Caudate nucleus (tissue), 63 donors: ENCODE measurements at places on chromosomes 4 and X.

DNA sequence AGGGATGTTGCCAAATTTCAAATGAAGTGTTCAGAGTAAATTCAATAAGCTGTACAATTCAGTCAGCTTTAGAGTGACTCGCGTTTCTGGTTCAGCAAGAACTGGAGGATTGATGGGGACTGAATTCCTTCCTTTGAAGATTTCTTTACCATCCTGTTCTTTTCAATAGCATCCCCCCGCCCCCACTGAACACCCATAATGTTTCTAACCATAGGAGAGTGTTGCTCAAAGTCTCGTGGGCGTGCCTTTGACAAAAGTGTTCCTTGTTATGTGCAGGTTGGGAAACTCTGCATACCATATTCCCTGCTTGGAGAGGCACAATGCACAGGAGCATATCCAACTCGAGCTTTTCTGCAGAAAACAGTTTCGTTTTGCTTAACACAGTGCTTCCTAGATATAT, 323.5 kb upstream of the CASK start:
- DNase-seq, result peak; percentile 48

DNA sequence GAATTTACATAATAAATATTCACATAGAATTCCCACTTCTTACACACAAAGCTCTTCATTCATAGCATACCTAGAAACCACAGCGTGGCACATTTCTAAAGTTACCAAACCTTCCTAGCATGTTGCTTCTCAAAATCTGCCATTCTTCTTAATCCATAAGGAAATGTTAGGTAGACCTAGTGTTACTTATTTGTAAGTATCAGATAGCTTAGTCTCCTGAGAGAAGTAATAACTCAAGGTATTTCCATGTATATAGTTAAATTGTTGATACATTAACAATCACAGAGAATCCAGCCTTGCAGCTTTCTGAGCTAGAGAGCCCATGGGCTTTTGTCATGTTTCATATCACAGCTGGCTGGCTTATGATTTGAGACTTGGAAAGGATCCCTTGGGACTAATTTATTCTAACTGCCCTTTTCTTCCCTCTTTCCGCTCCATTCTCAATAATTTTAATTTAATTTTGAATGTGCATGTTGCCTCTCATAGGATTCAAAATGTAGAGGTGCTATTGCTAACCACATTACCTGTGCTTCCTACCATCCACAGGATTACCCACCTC, 17.6 kb downstream of the SH3RF1 start:
- no peak for DNase-seq

DNA sequence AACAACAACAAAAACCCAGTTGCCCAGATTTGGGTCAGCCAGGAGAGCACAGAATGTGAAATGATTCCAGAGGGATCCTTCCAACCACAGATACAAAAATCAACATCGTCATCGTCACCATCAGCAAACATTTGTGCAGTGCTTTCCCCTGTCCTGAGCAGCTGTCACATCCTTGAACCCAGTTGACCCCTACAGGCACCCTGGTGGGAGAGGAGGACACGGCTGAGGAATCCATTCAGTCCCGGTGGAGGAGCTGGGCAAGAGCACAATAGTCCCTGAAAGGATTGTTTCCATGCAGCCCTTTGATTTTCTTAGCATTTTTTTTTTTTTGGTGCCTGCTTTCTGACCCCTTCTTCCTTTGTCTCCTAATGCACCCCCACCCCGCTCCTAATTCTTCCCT, 37.1 kb upstream of the STX18 start:
- DNase-seq, result no peak

DNA sequence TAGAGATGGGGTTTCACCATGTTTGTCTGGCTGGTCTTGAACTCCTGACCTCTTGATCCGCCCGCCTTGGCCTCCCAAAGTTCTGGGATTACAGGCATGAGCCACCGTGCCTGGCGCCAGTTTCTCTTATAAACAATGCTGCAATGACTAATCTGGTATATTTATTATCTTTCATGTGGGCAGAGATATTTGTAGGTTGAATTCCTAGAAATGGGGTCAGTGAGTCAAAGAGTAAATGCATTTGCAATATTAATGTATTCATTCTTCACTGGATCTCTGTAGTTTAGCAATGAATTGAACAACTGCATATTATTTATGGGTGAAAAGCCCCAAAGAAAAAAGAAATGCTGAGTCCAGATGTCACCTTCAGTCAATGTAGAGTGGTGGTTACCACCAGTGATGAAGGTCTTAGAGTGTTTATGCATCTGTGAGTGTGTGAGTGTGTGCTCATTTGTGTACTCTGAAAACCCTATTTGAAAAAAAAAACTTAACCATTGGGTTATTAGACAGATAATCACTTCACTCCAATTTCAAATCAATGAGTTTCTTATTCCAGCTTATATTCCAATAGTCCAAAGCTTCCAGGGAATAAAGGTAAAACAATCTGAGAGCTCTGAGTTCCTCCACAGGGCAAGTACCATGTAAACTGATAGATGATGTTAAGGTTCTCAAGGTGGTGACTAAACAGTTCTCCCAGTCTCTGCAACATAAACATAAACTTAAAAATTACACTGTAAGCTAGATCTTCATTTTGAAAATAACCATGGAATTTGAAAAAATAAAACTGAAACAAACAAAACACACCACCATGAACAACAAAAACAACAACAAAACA, 22.6 kb upstream of the CD38 start:
- no peak for DNase-seq

DNA sequence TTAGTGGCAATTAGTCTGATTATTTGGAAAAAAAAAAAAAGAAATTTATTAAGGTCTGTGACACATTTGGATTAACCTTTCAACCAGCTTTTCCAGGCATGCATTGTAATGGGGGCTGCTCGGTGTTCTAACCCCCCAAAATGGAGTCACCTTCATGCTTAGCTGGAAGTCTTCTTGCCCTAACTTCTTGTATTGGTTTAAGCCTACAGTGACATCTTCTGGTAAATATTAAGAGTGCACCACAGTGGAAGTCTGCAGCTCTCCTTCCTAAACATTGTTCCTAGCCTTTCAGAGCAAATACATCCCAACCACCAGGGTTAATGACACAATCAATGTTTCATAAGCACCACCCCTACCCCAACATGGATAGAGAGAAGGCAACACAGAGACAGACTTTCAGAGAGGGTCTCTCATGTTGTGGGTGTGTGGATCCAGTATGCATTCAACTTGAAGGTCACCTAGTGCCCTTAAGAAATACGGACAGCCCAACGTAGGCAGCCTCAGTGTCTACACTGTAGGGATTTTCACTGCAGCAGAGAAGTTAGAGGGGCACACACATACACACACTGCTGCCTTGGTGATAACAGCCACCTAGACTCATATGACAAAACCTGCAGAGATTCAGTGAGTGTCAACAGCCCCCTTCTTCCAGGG, 142.9 kb upstream of the MBNL3 start:
- DNase-seq, result no peak

- no peak for DNase-seq
These were observed 12.8 kb downstream of the IRAK1 start for GRCh38 chrX:154006947-154007346.

- no peak for DNase-seq
These were observed 310.4 kb downstream of the GPAT3 start for GRCh38 chr4:83846193-83846830.
